CD4-positive, alpha-beta T cell treated with Interleukin-6 for 4 hours (primary cell): ENCODE measurements at places on chromosomes 1 and 21.

GRCh38 chr1:239058190-239058589, 328.2 kb upstream of the CHRM3 start:
- no peak for DNase-seq

DNA sequence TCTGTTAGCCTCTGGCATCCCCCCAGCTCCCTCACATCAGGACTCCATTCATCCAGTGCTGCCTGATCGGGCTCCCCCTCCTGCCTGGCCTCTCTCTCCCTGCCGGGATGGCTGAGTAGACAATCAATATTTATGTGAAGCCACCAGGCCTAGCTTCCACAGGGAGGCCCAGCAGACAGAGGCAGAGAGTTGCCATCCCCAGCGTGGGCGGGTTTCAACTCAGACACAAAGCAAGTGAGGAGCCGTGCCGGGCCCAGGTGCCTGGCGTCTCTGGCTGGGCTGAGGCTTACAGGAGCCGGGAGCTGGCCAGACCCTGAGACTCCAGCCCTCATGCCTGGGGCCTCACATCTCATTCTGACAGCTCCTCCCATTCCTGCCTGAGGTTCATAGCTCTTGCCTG, 34.5 kb upstream of the ATP2B4 start:
- no peak for DNase-seq

DNA sequence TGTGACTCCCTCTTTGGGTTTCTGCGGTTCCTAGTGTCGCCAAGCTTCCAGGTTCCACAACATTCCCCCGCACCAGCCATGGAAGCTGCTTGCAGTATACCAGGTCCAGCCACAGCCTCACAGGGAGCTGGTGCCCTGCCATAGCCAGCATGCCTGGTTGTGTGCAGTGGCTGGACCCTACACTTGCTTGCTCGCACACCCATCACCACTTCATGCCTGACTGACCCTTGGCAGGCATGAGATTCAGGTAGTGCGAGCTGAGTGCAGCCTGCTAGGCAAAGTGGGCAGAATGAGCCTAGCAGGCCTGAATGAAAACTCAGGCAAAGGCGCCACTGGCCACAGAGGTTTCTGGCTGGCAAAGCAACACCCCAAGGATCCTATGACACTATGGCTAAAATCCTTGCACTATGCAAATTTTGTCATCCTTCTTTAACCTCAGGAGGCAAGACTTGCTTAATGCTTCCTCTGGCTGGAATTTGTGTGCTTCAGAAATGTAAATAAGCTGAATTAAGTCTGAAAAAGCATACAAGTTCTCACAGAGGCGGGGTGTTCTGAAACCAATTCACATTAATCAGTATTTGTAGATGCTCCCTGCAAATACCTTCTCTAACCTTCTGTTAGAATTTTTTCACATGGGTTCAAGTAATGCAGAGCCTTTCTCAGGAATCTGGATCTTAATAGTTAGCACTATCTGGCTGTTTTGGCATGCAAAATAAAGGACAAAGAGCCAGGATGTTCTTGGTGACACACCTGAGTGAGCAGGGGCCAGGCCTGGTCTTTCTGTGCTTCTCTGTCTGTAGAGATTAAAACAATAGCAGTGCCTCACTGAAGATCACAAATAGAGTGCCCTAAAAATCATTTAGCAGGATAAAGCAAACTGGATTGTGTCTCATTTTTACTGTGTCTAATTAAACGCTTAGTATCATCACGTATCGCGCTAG, 256.9 kb downstream of the GPATCH2 start:
- DNase-seq = no peak

DNA sequence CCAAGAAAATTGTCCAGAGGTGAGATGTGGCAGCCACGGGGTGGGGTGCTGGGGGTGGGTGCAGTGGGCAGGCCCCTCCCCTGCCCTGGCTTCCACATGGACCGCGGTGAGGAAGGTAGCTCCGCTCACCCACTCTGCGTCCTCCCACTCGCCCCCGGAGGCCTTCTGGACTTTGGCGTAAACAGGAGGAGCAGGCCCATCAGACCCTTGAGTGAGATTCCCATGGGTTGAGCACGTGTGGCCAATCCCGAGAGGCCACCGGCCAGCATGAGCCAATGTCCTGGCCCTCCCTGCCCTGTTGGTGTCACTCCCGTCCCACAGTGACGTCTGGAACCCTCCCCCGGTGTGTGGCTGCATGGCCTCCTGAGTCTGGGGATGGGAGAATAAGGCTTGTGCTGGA, 8.2 kb upstream of the TMEM240 start:
- no peak for DNase-seq

DNA sequence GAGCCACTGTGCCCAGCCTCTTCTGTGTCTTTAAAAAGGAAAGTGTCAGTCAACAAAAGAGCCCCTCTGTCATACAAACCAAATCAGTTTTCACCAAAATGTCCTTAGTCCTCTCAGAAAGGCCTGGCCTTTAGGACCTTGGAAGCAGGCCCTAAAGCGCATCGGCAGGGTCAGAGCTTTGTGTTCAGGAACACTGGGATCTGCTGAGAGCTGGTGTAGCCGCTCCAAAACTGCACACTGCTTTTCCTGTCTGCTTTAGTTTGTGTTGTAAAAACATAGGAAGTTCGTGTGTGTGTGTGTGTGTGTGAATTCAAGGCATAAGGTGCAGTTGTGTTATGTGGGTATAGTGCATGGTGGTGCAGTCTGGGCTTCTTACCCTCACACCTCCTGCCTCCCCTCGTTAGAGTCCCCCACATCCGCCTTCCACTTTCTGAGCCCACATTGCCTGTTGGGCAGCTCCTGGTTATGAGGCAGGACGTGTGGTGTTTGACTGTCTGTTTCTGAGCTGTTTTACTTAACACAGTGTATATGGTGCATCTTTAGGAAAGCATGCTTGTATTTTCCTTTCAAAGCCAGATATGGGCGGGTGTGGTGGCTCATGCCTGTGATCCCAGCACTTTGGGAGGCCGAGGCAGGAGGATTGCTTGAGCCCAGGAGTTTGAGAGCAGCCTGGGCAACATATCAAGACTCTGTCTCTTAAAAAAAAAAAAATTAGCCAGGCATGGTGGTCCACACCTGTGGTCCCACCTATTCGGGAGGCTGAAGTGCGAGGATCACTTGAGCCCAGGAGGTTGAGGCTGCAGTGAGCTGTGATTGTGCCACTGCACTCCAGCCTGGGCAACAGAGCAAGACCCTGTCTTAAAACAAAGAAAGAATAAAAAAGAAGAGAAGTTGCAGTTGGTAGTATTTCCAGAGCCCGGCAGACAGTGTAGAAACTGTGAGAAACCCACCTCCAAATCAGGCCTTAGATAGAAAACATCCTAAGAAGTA, 12.4 kb downstream of the IBA57 start:
- no peak for DNase-seq

GRCh38 chr1:16126743-16127515, 28.9 kb downstream of the EPHA2 start:
- DNase-seq = no peak

- no peak for DNase-seq
These were observed 30.4 kb upstream of the LAPTM5 start for GRCh38 chr1:30787856-30788495.

DNA sequence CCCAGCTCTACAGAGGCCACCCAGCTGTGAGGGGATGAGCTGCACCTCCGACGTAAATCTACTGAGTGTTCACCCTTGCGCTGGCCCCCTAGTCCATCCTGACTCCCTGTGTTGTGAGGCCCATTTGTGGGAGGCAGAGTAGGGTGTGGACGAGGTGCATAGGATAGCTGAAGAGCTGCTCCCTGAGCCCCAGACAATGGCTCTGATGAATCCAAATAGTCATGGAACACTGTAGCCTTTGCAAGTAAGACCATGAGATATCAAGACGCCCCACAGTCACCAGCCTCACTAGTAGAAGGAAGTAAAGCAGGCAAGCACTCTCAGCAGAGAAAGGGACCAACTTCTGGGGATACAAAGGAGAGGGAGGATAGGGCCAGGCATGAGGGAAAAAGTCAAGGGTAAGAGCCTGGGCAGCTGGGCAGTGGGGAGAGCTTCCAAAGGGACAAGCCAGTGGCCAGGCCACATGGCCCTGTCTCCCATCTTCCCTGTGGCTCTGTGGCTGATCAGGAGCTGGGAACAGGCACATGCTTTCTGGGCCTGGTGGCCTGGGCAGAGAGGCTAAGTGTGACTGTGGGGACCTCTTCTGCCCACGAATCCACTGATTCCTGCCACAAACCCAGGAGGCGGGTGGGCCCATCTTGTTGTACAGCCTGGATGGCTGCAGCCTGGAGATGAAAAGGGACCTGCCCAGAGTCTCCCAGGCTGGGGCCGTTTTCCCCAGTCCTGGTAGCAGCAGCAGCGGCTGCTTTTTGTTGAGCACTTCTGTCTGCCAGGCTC, 55.5 kb upstream of the EPS8L3 start:
- no peak for DNase-seq

DNA sequence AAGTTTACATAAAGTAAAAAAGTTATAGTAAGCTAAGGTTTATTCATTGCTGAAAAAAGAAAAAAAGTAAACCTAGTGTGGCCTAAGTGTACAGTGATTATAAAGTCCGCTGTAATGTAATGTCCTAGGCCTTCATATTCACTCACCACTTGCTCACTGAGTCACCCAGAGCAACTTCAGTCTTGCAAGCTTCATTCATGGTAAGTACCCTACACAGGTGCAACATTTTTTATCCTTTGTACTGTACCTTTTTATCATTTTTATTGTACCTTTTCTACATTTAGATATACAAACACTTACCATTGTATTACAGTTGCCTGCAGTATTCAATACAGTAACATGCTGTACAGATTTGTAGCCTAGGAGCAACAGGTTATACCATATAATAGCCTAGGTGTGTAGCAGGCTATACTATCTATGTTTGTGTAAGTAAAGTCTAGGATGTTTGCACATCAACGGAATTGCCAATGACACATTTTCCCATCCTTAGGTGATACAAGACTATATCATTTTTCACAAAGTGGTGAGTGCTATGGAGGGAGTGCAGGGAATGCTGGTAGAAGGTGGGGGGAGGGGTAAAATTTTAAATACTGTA, 58.0 kb upstream of the DMRTA2 start:
- DNase-seq = no peak

DNA sequence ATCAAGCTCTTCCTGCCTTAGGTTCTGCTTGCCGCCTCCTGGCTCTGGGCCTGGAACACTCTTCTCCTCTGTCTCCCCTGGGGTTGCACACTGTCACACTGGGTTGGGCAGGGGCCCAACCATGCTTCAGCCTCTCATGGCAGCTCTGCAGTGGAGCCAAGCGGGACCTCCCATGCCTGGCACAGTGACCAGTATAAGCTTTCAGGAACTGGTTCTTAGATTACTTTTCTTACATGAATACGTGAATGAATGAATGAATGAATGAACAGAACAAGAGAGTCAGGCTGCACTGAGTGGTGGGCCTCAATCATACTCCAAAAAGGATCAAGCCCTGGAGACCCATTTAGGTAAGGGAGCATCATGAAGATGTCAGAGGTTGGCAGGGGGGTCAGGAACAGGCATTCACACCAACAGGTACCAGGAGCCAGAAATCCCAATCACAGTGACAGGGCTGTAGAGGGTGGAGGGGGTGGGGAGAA, 30.8 kb upstream of the TMEM125 start:
- no peak for DNase-seq

GRCh38 chr1:199646761-199647160, 380.7 kb upstream of the NR5A2 start:
- DNase-seq = no peak

DNA sequence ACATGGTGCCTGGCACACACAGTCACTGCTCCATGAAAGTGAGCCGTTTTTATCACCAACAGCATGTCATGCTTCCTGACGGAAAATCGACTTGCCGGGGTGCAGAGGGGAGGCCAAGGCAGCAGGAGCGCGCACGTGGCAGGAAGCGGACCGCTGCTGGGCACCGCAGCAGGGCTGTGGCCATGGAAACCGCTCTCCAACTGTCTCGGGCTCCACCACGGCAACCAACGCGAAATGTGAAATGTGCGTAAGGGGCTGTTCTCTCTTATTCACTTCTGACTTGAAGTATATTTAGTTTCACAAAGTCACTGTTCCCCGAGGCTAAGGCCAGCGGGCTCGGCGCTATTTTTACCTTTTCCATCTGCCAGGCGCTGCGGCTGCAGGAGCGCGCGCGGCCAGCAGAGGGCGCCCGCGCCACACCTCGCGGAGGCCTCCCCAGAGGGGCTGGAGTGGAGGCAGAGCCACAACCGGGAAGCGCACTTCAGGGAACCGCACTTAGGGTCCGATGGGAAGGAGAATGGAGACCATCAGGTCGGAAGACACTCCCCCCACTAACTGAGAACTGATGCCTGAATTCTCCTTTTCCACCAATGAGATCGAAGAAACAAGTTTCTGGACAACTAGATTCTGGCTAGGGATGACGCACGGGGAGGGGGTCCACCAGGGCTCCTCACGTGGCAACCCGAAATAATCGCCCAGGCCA, 19.7 kb downstream of the RCC2 start:
- peak; percentile 71 for DNase-seq

DNA sequence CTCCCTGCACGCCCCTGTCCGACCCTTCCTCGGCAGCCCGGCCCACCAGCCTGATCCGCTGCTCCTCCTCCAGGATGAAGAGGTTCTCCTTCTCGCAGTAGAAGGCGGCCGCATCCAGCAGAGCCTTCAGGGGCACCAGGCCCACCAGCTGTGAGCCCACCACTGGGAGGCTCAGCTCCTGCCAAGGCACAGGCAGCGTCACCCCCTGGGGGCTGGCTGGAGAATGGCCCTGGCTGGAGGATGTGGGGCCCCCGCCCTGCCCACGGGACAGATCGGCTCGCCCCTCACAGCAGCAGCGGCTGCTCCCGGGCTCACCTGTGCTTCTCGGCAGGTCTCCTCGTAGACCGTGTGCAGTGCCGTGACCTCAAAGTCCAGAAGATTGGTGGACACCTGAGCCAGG, 5.3 kb downstream of the FTCD start:
- no peak for DNase-seq

- DNase-seq = no peak
These were observed 22.3 kb downstream of the ABCA4 start for GRCh38 chr1:94098585-94099111.

DNA sequence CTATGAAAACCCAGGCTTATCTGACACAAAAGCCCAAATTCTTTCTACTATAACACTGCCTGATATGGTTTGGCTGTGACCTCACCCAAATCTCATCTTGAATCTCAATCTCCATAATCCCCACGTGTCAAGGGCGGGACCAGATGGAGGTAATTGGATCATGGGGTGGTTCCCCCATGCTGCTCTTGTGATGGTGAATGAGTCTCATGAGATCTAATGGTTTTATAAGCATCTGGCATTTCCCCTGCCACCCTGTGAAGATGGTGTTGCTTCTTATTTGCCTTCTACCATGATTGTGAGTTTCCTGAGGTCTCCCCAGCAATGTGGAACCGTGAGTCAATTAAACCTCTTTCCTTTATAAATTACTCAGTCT, 123.3 kb upstream of the USP24 start:
- no peak for DNase-seq

GRCh38 chr1:204127597-204128242, 24.1 kb downstream of the ETNK2 start:
- peak; percentile 15 for DNase-seq
